Endothelial cell of coronary artery (primary cell): ENCODE measurements at places on chromosomes 6 and 20. TPM values are rescaled to one million over a fixed set of nuclear protein-coding genes. Genes with fewer than 3 reads are reported as not detected.

Gene SLC22A3
- 0.09 TPM in 2 replicates for total RNA-seq

Gene ZSCAN23
- 0.18 and 1.9 TPM in 2 replicates for total RNA-seq

Gene KHDRBS2
- total RNA-seq, result not detected in 2 replicates

Gene TNFRSF6B
- 10.2 and 60.2 TPM in 2 replicates for total RNA-seq

Gene CENPW
- 9.8 and 23.6 TPM in 2 replicates for total RNA-seq

Gene SLC13A3
- total RNA-seq, result 0.09 and 0.38 TPM in 2 replicates

Gene MYB
- 0.09 and 0.19 TPM in 2 replicates for total RNA-seq

Gene IRF4
- not detected in 2 replicates for total RNA-seq

Gene RING1
- total RNA-seq, result 17.6 and 23.9 TPM in 2 replicates

Gene NTSR1
- total RNA-seq, result 0.19 and 0.27 TPM in 2 replicates

Gene SLC22A2
- under 0.01 TPM in 1 of 2 replicates, not detected in the other for total RNA-seq

Gene MLN
- not detected in 2 replicates for total RNA-seq

Gene PGC
- total RNA-seq, result not detected in 2 replicates

Gene FOXQ1
- total RNA-seq, result not detected in 2 replicates

Gene SCP2D1
- total RNA-seq, result not detected in 2 replicates

Gene RAMACL
- total RNA-seq, result 1.6 and 4.6 TPM in 2 replicates

Gene BCAS4
- total RNA-seq, result 2.5 and 4.9 TPM in 2 replicates

Gene OOEP
- not detected in 2 replicates for total RNA-seq

Gene PI16
- total RNA-seq, result under 0.01 and 3.5 TPM in 2 replicates

Gene AVP
- not detected in 2 replicates for total RNA-seq

Gene POM121L2
- not detected in 2 replicates for total RNA-seq

Gene KCNK15
- total RNA-seq, result 0.09 TPM in 1 of 2 replicates, not detected in the other

Gene DSP
- under 0.01 and 10.5 TPM in 2 replicates for total RNA-seq

Gene PET117
- 8.7 and 9.7 TPM in 2 replicates for total RNA-seq

Gene C20orf144
- total RNA-seq, result 0.09 TPM in 2 replicates

Gene ESR1
- total RNA-seq, result under 0.01 TPM in 1 of 2 replicates, not detected in the other

Gene CST3
- 84.3 and 111 TPM in 2 replicates for total RNA-seq

Gene PTCRA
- total RNA-seq, result not detected in 2 replicates

Gene TFEB
- total RNA-seq, result 2.3 and 3.4 TPM in 2 replicates

Gene TRAPPC3L
- total RNA-seq, result 0.09 TPM in 2 replicates

Gene SNAP25
- not detected in 2 replicates for total RNA-seq

Gene RSPH9
- 0.09 and 0.19 TPM in 2 replicates for total RNA-seq

Gene KCNK5
- not detected in 2 replicates for total RNA-seq

Gene MPIG6B
- total RNA-seq, result not detected in 2 replicates

Gene DYNLT2
- total RNA-seq, result 0.63 and 1.0 TPM in 2 replicates

Gene TBC1D22B
- total RNA-seq, result 5.0 and 8.9 TPM in 2 replicates

Gene TNXB
- 0.36 and 1.5 TPM in 2 replicates for total RNA-seq

Gene CST9L
- not detected in 2 replicates for total RNA-seq

Gene KIAA0408
- total RNA-seq, result not detected in 2 replicates
